ENCODE measurements at places on chromosomes 3 and 15.

- no peak for DNase-seq
Observed at GRCh38 chr15:62090988-62091387, 24.2 kb downstream of the C2CD4A start.

- no peak for DNase-seq
Observed at GRCh38 chr15:70615435-70616310, 147.7 kb downstream of the UACA start.

- DNase-seq, result no peak
Observed at GRCh38 chr15:80838012-80838411, 58.8 kb downstream of the CEMIP start.

GRCh38 chr3:52817860-52818259 lies 12.6 kb downstream of the ITIH4 start:
- DNase-seq, result no peak

GRCh38 chr3:121473001-121473400 lies 72.8 kb downstream of the POLQ start:
- DNase-seq, result no peak

- DNase-seq, result no peak
Observed at GRCh38 chr15:59180945-59181600, 25.6 kb upstream of the LDHAL6B start.

DNA sequence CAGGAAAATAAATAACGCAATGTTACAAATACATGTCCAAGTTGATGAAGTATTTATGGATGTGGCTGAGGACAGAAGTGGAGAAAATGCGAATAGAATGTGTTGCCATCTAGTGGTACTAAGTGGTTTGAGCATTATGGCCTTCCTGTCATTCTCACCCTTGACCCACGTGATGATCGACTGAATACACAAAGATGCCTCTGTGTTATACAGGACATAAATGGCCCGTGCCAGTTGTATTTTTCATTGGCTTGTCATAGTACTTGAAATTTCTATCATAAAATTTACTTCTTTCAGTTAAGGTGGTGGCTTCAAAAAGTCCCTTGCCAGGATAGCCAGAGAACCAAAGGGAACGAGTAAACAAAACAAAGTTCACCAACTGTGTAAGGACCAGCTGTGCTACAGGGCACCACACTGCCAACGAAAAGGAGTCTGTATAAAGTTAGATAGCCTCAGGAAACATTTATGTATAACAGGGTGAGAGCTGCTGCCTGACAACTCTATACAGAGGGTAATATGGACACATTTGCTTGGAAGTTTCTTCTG lies 103.7 kb downstream of the MYH15 start:
- DNase-seq, result no peak

DNA sequence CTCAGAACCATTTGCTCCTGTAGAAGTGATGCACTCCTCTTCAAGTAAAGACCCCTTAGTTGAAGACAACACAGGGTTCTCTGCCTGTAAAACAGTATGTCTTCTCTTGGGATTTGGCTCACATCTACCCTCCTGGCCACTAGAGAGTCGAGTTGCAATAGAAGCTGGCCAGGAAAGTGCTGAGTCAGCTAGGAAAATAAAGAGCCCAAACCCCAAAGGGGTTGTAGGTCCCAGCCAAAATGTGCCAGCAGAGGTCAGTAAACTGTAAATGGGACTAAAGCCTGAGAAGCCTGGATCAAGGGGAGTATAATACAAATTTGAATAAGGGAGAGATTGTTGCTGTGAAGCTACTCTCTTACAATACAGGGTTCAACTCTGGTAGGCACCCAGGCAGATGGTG lies 37.2 kb upstream of the THBS1 start:
- DNase-seq, result no peak

GRCh38 chr15:99006146-99006545 lies 1.4 kb downstream of the PGPEP1L start:
- DNase-seq, result no peak

GRCh38 chr3:55333046-55333445 lies 154.1 kb downstream of the WNT5A start:
- DNase-seq, result no peak

- no peak for DNase-seq
Observed at GRCh38 chr15:35738370-35738769, 192.4 kb upstream of the DPH6 start.

GRCh38 chr3:52240886-52241370 lies 2.0 kb upstream of the TWF2 start:
- no peak for DNase-seq

DNA sequence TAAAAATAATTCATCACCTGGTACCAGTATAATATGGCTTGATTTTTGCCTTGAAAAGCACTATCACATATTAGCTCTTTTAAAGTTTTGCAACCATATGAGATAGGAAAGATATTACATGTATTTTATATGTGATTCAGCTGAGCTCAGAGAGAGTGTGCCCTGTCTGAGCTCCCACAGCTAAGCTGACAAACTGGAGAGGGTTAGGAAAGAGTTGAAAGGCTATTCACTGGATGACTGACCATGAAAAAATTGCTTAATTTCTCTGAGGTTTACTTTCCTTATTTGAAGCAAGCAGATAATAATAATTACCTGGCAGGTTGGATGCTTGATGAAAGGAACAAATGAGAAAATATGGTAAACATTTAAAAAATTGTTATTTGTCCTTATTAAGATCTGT lies 97.4 kb upstream of the CCDC80 start:
- DNase-seq, result no peak

DNA sequence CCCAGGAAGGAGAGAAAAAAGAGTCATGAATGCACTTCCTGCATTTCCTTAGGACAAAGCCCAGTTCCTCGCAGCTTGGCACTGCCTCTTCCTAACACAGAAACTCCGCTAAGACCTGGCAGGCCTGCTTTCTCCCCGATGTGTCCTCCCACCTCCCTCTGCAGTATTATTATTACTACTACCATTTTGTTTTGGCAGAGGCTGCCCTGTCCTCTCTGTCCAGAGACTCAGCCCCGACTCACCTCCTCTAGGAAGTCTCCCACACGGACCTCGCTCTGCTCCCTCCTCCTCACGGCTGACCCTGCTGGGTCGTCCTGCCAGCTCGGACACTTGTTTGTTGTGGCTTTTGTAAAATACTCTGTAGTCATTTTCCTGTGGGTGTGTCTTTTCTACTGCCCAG lies 107.2 kb upstream of the HACD2 start:
- DNase-seq, result no peak

DNA sequence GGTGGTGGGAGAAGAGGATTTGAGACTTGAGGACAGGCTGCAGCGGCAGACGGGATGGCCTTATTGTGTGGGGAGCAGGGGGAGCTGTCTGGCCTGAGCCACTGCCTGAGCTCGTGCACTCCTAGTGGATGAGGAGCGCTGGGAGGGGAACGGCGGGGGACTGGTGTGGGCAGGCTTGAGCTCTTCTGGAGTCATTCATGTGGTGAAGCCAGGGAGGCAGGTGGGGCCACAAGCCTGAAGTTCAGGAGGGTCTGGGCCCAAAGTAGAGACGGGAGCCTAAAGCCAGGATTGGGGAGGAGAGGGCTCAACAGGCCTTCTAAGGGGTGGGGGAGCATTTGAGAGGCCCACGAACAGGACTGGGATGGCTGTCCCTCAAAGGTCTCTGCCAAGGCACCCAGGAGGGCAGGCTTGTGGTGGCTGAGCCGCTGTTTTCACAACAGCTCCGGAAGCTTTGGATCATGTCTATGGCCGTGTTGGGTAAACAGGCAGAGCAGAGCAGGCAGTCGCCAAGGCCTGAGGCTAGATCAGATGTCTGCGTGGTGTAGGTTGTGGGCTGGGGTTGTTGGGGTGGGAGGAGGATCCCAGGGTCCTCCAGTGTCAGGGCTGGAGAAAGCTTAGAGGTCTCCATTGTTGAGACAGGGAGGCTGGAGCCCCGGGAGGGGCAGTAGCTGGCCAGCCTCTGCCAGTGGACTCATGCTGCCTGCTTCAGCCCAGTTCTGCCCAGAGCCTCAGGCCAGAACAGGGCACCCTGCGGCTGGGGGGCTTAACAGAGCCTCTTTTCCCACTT lies 8.2 kb downstream of the PRKCD start:
- no peak for DNase-seq

DNA sequence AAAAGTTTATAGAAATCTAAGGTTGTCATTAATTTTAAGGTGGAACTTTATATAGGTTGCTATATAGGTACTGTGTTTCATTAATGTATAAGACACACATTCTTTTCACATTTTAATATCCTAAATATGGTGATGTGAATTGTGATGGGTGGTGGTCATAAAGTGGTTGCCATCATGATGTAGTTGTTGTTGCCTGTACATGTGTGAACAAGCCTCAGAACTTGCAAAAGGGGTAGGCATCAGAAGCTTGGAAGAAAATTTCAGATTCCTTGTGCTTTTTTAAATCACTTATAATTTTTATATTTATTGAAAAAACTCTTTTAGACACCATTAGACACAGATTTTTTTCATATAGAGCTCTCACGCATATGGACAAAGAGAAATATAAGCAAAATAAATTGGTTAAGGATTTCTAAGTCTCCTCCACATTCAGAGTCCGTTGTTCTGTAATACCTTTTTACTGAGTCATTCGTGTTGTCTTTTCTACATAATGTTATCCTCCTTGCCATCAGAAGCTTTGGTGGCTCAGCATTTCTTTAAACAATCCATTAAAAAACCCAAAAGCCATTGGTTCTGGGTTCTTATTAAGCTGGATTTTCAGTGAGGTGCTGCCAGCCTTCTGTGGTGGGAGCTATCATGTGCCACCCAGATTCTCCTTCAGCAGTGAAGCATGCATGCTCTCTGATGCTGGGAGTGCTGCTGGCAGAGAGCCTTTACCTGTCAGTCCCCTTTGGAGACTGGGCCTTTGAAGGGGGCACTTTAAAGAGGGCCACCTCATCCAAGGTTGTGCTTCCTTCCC lies 140.4 kb upstream of the GALNT15 start:
- DNase-seq, result no peak

GRCh38 chr15:31571676-31572075 lies 245.0 kb downstream of the KLF13 start:
- DNase-seq, result no peak

DNA sequence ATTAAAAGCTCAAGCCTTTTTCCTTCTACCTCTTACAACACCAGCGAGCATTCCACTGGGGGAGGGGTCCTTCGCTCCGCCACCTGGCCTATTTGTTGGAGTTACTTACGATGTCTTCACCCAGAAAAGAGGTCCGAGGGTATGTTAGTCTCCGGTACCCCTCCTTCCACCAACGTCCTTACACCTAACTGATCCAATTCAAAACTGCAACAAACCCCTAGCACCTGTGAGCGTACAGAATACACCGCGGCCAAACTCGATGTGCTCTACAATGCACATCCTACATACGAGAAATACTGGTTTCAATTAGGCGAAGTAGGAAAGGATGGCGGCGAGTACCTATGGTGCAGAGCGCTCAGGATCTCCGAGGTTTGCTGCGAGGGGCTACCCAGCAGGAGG lies 944 bp downstream of the SLITRK3 start:
- no peak for DNase-seq

DNA sequence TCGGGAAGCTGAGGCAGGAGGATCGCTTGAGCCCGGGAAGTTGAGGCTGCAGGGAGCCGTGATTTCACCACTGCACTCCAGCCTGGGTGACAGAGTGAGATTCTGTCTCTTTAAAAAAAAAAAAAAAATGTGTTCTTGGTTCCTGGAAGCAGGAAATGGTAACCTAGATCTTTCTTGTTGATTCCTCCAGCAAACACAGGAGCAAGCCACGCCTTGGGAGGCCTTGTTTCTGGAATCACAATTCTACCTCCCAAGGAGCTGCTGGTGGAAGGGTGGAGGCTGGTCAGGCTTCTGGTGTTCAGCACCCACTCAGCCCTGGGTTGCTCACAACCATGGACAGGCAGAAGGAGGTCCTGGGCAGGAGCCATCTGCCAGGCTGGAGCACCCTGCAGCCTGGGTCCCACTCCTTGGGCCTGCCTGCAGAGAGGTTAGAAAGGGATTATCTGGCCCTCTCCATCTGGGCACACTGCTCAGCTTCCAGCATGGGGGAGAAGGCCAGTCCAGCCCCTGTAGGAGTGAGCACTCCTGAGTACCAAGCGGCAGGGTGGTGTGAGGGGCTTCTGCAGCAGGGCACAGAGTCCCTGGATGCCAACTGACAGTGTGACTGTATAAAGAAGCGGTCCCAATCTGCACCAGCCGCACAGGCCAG lies 65.6 kb downstream of the ABTB1 start:
- no peak for DNase-seq

DNA sequence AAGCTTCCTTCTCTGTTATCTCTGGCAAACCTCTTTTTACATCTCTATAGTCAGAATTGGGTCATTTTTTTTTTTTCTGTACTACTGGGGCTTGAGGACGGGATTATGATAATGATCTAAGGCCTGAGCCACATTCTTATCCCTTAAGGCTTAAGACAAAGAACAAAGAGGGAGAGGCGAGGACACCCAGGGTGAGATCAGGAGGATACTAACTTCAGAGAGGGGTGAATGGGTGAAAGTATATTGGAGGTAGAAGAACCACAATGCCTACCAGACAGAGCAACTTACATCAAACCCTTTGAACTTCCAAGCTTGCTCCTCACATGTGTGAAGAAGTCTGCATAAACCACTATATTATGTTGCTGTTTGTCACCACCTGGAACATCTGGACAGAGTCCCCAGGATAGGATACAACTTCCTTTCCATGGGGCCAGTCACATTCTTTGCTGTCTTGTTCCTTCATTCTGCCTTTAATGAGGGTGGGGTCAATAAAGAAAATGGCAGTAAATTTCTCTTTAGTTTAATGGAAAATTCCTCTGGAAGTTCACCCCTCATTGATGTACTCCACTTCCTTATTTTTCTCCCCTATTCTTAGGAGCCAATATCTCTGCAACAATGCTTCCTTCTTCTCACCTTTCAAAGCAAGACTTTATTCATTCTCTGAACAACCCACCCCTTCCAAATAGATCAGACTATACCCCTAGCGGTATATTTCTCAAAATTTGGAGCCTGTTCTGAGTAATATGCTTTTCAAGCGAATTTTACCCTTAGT lies 9.1 kb upstream of the PDCD6IP start:
- DNase-seq, result no peak

DNA sequence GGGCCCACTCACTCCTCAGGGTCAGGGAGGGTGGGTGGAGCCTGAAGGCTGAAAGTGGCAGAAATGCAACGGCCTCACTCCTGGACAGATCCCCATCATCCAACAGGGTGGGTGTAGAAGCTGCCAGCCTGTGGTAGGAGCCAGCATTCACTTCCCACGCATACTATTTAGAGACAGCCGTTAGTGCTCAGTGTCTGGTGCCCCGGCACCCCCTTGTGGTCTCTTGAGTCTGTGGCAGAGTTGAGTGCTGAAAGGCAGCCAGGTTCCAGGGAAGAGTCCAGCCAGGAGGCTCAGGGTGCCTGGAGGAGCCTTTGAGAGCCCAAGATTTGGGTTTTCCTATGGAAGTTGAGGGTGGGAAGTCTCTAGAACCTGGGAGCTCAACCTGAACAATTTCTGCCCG lies 2.1 kb upstream of the GNAT1 start:
- DNase-seq, result no peak

DNA sequence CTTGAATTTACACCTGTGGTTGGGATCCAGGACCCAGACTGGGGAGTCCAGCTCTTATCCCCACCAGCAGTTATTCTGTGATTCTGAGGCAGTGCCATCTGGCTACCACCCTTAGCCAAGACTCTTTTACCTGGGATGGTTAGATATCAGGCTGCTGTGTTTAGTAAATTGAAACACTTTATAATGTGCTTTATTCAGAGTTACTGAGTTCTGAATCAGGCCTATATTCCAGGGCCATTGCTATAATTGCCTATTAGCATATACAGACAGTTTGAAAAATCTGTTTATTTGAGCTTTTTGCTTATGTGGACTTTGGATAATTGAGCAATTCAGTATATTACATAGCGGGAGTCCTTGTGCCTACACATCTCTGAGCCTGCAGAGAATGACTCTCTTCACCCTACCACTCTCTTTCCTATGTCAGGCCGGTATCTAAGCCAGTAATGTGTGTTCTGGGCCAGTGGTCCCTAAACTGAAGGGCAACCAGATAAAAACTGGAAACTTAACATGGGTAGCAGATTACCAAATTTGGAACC lies 45.4 kb upstream of the TRAK1 start:
- no peak for DNase-seq
